Fibroblast of upper back skin (primary cell): ENCODE measurements at places on chromosomes 13 and 19.
A peak's percentile ranks its signal among the peaks of the same experiment; 100 is the strongest.

- DNase-seq: no peak
These were observed 17.8 kb downstream of the DPF1 start for GRCh38 chr19:38206006-38206745.

- no peak for DNase-seq
These were observed 3.3 kb upstream of the LRG1 start for GRCh38 chr19:4542896-4543841.

- DNase-seq: no peak
These were observed 287 bp upstream of the B3GLCT start for GRCh38 chr13:31199527-31199848.

GRCh38 chr13:76677043-76677442, 209.2 kb downstream of the KCTD12 start:
- peak; percentile 68 for DNase-seq

DNA sequence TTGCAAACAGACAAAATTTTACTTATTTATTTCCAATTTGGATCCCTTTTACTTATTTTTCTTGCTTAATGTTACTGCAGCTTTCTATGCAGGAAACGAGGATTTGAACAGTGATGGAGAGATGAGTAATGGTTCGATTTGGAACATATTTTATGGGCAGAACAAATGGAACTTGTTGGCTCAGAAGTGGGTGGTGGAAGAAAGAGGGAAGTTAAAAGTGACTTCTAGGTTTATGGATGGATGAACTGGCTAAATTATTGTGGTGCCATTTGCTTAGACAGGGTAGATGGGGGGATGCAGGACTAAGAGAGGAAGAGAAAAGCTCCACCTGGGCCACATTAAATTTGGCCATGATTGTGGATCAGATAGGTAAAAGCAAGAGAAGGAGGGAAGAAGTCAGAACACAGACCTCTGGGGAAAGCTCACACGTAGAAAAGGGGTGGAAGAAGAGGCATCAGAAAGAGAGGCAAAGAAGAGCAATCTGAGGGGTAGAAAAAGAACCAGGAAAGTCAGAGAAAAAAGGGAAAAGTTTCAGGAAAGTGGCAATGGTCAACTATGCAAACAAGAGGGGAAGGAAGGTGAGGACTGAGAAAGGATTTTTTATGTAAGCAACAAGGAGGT, 768 bp upstream of the CYSLTR2 start:
- DNase-seq: no peak

GRCh38 chr13:96796091-96796633, 198.1 kb downstream of the OXGR1 start:
- DNase-seq: no peak

DNA sequence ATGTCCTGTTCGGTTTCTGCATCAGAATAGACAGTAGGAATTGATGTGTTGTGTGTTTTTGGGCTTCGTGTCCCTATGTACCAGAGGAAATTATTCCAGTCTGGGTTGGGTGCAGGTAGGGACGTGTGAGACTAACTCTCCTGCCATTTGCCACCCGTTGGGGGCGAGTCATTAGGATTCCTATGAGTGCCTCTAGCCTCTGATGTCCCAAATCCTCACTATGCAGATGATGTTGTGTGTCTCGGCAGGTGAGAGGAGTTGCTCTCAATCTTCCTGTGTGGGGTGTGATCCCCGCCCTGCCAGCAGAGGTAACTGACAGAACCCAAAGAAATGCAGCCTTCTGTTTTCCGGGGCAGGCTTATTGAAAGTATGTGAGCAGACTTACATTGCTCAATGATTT, 31.2 kb upstream of the ZNF331 start:
- no peak for DNase-seq

DNA sequence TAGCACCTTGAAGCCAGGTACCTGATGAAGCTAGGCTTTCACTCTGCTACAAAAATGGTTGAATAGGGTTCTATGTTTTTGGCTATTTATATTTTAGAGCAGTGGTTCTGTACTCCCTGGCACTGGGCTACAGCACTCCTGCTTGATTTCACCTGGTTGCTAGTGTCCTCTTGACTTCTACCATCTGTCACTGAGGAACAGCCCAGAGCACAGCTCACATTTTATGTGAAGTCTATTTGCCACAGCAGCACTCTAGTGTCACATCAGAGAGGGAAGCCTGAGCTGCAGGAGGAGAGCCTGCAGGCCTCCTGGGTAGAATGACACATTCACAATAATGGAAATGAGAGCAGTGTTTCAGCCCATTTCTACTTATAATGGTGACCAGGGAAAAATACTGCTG, 184.2 kb downstream of the ZNF486 start:
- DNase-seq: no peak

- DNase-seq: peak; percentile 17
These were observed 18.1 kb downstream of the NKPD1 start for GRCh38 chr19:45142726-45143110.

GRCh38 chr19:18007044-18007916, 690 bp upstream of the ARRDC2 start:
- DNase-seq: peak; percentile 65

DNA sequence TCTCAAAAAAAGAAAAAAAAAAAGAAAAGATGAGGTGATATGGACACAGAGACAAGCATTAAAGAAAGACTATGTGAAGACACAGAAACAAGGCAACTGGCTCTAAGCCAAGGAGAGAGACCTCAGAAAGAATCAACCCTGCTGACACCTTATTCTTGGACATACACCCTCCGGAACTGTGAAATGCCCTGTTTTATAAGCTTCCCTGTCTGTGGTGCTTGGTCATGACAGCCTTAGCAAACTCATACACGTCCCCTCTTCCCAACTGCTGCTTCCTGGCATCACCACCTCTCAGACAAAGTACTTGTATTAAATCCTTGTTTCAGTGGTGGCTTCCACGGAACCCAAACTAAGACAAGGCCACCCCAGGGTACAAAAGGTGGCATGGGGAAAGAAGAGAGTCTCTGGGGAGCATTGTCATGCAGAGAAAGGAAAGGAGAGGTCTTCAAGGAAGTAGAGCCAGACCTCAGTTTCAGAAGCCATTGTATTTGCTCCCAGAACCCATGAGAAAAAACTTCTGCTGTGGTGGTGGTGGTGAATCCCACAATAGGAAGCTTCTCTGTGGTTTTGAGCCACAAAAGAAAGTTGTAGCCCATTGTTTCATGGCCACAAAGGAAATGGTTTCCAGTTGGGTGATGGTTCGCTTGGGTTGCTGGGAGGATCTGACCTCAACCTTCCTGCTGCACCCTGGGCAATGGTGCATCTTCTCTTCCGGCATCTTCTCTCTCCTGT, 16.3 kb upstream of the TSPAN16 start:
- no peak for DNase-seq

GRCh38 chr19:3440082-3440481, 40.2 kb downstream of the SMIM24 start:
- DNase-seq: no peak

- peak; percentile 42 for DNase-seq
These were observed 552.1 kb downstream of the DCT start for GRCh38 chr13:93927431-93927830.

GRCh38 chr19:16400911-16401591, 70.7 kb downstream of the EPS15L1 start:
- DNase-seq: no peak

DNA sequence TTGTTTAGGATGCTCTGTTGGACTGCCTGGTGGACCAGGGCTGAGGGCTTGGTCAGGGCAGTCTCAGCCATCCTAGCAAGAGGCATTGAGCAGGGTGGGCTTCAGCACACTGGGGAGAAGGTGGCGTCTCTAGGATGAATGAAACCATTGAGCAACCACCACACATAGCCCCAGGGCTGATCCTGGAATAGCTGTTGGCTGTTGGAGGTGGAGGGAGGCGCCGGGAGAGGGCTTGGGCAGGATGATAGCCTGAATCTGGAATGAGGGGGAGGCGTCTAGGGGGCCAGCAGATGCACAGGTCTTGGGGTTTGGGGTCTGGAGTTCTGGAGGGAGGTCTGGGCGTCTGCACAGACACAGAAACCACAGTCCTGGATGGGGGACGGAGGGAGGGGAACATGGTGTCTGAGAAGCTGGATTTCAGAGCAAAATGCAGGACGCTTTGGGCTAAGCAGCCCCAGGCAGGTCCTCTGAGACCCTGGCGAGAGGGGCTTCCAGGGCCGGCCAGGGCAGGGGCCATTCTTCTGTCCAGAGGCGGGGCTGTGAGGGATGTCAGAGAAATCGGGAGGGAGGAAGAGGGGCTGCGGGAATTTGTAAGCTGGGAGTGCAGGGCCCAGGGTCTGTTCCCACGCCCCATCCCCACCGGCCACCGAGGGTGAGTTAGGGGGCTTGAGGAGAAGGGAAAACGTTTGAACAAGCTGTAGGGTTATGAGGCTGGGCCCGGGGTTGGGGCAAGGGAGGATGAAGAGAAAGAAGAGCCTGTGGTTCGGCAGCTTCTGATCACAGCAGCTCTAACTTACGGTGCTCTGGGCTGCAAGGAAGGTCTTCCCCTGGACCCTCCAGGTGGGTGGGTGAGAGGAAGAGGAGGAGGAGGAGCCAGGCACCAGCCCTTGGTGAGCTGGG, 5.2 kb downstream of the TRAPPC5 start:
- no peak for DNase-seq

- DNase-seq: no peak
These were observed 51.7 kb downstream of the KATNAL1 start for GRCh38 chr13:30255696-30256095.

DNA sequence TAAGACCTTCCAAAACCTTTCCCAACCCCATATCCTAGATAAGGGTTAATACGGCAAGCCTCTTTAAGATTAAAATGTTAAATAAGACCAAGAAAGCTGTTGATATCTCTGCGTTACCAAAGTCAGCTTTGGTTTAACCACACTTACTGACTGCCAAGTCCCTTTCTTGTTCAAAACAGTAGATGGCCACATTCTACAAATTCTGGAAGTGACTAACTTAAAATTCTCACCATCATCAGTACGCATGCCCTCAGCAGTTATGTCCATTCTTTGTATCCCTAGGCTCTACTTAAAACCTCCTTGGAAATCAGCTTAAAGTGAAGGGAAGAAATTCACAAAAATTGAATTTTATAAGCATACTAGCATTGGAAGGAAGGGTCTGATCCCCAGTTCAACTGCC, 23.6 kb downstream of the SOHLH2 start:
- no peak for DNase-seq

DNA sequence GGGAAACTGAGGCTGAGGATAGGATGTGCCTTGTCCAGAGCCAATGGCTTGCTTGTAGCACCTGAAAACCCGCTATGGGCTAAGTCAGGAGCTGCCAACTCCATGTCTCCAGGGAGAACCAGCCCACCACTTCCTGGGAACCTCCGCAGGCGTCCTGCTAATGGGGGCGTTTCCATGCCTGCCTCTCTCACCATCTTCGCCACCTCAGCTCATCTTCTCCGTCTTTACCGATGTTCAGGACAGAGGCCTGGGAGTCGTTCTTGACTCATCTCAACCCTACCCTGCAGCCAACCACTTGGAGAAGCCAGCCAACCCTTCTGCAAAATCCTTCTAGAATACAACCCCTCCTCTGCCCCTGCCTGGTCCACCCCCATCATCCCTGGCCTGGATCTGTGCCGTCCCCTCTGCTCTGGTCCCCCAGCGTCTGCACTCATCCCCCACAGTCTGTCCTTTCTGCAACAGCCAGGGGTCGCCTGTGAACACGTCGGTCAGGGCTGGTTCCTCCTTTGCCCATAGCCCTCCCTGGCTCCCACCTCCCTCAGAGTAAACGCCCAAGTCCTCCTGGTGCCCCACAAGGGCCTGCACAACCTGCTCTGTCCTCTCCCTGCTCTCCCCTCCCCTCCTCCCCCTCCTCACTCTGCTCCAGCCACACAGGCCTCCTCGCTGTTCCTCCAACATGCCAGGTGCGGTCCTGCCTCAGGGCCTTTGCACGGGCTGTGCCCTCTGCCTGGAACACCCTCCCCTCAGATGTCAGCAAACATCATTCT, 31.0 kb downstream of the PTPRS start:
- DNase-seq: no peak

- DNase-seq: no peak
These were observed 27.9 kb downstream of the RCBTB2 start for GRCh38 chr13:48505012-48505411.

- no peak for DNase-seq
These were observed 314.8 kb upstream of the MAB21L1 start for GRCh38 chr13:35791184-35791851.

DNA sequence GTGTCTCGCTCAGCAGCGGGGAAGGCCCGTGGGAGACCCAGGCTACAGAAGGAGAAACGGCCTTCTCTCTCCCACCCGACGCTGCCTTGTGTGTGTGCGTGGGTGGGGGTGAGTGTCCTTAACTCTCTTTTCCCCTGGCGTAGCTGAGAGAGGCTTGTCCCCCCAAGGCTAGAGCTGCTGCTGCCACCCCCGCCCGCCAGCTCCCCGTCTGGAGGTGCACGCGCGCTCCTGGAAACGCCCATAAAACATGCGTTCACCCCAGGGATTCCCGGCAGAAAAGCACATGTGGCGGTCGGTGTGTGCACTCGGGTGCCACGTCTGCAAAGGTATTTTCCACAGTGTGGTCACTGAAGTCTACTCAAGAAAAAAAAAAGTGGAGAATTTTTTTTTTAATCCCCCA, 36.1 kb downstream of the GADD45B start:
- DNase-seq: no peak

- peak; percentile 14 for DNase-seq
These were observed 168.6 kb upstream of the RFC3 start for GRCh38 chr13:33649212-33649878.

GRCh38 chr19:2235381-2236063, 607 bp downstream of the PLEKHJ1 start:
- DNase-seq: no peak

GRCh38 chr13:49410006-49410405, 33.9 kb downstream of the CAB39L start:
- peak; percentile 3 for DNase-seq

DNA sequence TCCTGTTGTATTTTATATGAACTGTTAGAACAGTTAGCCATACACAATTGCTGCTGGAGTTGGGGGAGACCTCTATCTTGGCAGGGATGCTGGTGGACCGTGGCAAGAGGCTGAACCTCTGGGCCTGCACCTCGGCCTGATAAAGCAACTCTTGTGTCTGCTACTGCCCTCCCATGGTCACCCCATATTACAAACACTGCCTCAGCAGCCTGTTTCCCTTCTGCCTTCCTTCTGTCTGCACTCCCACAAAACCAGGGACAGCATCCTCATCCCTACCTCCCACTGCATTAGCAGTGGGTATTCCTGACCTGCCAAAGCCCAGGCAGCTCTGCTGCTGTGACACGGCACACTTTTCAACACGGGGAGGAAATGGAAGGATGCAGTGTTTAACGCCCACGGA, 456.4 kb downstream of the FGF14 start:
- DNase-seq: no peak

DNA sequence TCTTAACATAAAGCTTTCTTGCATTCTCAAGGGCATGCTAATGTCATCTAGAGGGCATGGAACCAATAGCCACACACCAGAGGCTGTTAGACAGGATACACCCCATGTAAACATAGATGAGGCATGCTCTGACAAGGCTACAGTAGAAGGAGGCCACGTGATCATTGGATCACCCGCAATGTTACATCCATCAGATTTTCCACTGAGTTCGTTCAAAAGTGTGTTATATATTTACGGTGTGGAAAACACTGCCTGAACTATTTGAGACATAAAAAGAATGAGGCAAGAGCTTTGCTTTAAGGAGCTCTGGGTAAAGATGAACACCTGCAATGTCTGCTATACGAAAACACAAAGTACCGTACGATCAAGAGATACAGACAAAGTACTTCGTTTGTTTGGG, 817.5 kb upstream of the SLC10A2 start:
- peak; percentile 6 for DNase-seq

GRCh38 chr19:55109527-55110291, 7.7 kb downstream of the PPP1R12C start:
- DNase-seq: peak; percentile 30

GRCh38 chr13:76331943-76332712, 554.1 kb downstream of the KCTD12 start:
- DNase-seq: peak; percentile 73
